Activated CD8-positive, alpha-beta memory T cell treated with anti-CD3 and anti-CD28 coated beads, Interleukin-2, amount 10 ng/mL, durations not matched to agents 7 days and 5 days (primary cell): ENCODE measurements at places on chromosomes 7 and 10. TPM values are rescaled to one million over a fixed set of nuclear protein-coding genes. Genes with fewer than 3 reads are reported as not detected.

DNA sequence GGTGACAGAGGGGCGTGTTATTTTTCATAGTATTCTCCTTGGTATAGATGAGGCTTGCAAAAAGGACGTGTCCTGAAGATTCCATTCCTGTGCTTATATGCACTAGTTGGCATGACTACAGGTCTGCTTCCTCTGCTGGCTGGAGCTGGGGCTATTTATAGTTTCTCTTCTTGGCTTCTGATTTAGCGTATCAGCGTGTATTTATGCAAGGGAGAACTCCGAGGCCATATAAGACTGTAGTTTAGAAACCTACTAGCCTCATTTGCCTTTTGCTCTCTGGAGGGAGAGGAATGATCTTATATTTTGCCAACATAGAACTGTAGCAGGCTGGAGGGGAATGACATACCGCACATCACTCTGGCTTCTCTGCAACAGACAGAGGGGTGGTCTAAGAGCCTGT, 39.7 kb downstream of the CACNB2 start:
- DNase-seq = no peak

DNA sequence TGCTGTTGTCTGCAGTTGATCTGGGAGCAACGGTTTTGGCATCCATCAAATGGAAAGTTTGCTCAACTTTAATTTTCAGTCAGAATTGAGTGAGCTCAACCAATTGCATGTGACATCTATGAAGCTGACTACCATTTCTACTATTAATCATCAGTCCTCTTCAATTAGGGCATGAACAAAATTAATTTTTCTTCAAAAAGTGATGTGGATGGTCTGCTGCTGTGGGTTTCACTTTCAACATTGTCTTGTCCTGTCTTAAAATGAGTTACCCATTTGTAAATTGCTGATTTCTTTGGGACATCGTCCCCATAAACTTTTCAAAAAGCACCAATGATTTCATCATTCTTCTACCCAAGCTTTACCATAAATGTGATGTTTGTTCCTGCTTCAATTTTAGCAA, 176.7 kb upstream of the LRRN3 start:
- DNase-seq = no peak

HABP2 gene
- total RNA-seq = not detected

GRCh38 chr10:114749014-114749413, 72.6 kb upstream of the FHIP2A start:
- DNase-seq = no peak

GRCh38 chr7:112896026-112896601, 105.9 kb upstream of the TMEM168 start:
- no peak for DNase-seq

- no peak for DNase-seq
Observed at GRCh38 chr7:125197731-125198393, 268.2 kb upstream of the POT1 start.

DNA sequence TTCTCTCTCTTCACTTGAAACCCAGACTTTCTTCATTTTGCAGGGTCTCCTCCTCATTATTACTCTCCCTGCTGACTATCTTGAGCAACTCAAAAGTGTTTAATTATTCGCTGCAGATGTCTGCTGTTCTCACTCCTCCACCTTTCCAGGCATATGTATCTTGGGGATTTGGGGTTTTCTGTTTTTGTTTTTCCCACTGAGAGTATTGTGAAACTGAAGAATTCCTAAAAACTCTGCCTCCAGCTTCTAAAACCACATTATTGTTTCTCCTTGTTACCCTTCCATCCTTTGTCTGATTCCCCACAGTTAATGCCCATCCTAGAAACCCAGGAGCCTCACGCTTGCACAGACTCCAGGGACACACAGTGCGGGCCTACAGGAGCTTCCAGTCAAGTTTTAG, 51.3 kb downstream of the WNT2 start:
- no peak for DNase-seq

- DNase-seq = no peak
Observed at GRCh38 chr7:2307690-2308107, 6.5 kb downstream of the SNX8 start.
